ENCODE measurements at places on chromosomes 5 and 9.
A peak's percentile ranks its signal among the peaks of the same experiment; 100 is the strongest.

GRCh38 chr5:64637837-64638443, 52.4 kb upstream of the SHISAL2B start:
- no peak for DNase-seq

DNA sequence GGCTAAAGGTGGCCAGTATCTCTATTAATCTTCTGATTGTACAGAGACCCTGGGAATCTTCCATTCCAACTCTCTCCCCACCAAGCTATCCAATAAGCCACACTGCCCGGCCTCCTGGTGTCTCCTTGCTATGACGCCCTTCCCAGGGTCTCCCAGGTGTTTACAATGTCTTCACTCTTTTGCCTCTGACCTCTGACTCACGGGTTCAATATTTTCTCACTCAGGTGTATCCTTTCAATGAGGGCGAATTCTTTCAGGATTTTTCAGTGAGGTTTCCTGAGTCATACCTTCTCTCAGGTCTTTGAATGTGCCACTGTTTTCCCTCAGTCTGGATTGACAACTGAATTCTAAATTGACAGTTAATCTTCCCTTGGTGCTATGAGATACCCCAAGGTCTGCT, 53.7 kb upstream of the IRX4 start:
- no peak for DNase-seq

GRCh38 chr9:137077758-137078693, 709 bp downstream of the UAP1L1 start:
- DNase-seq = peak; percentile 35

DNA sequence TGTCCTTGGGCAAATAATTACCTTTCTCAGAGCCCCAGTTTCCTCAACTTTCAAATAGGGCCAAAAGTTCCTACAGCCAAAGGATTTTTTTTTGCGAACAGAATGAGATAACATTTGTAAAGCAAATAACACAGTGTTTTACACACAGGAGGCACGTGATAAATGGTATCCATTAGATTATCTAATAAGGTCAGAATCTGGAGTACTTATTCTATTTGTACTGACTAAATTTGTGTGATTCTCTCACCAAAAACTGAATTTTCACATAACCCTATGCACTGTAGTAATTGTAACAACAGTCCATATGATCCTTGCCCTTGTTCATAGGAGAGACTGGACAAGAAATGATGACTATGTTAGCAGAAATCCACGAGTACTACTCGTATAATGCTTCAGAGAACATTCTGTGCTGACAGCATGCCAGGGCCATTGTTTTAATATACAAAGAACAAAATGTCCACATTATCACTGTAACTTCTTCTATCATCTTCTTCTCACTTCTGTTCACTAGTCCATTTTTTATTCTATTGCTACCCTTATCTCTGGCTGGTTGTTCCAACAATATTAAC, 13.9 kb upstream of the FEM1C start:
- DNase-seq = no peak

DNA sequence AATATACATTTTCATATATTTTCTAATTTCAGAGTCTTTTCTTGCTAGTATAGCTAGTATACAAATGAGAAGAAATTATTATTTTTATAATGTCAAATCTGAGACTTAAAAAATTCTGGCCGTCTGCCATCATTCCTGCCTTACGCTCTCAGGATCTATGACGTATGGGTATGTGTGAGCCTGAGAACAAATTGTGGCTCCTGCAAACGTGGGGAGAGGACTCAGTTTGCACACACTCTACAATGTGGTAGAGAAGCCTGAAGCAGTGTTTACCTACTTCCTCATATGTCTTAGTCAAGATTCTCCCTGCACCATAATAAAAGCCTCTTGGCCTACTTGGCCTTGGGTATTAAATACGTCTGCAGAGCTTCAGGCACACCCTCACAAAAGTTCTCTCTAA, 825.4 kb downstream of the SEMA5A start:
- DNase-seq = peak; percentile 5

GRCh38 chr5:177552839-177553455, 1.4 kb downstream of the FAM193B start:
- DNase-seq = peak; percentile 33

GRCh38 chr9:86941197-86941596, 6.1 kb downstream of the GAS1 start:
- DNase-seq = peak; percentile 7

GRCh38 chr9:115740986-115741385, 412.6 kb upstream of the PAPPA start:
- DNase-seq = no peak

DNA sequence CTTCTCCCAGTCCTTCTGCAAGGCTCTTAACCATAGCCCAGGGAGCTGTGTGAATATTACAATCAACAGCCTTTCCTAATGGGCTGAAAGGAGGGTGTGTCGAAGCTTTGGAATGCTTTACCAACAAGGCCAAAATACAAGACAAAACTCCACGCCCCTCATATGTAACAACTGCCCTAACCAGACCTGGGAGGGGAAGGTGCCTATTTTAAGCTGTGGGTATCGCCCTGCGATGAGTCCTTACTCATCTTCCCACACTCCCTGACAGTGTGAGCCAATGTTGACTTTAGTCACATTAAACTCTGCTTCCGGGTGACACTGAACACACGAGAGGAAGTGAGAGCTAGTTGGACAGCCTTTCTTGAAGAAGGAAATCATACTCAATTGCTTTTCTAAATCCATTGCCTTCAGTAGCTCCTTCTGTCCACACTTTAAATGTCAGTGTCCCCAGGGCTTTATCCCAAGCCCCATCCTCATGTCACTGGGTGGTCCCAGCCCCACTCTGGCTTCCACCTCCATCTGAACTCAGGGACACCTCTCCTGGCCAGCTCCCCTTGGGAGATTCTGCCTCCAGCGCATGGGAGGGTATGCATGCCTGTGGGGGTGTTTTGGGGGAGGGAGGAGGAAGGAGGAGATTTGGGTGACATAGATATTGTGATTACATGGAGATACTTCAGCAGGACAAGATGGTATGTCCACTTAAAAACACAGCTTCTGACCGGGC, 6.5 kb upstream of the TBC1D9B start:
- DNase-seq = no peak

- peak; percentile 73 for DNase-seq
These were observed 14.6 kb upstream of the TNIP1 start for GRCh38 chr5:151095341-151096000.

GRCh38 chr9:116596646-116597045, 90.5 kb upstream of the TRIM32 start:
- DNase-seq = no peak

DNA sequence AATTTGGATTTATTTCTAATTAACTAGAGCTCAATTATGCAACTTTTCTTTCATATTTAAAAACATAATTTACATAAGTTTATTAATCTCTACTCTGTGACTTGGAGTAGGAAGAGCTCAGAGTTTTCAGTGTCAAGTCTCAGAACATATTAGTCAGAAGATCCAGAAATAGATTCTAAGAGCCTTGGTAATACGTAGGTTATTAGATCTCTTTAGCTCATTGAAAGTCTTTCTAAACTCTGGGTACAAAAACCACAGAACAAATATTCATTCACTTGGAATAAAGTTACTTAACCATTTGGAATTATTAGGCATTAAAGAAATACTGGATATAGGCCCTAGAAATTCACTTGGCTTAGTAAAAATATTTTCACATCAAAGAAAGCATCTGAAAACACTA, 26.3 kb upstream of the ISCA1 start:
- DNase-seq = no peak

- no peak for DNase-seq
These were observed 43.3 kb upstream of the ZNF622 start for GRCh38 chr5:16508730-16509531.

DNA sequence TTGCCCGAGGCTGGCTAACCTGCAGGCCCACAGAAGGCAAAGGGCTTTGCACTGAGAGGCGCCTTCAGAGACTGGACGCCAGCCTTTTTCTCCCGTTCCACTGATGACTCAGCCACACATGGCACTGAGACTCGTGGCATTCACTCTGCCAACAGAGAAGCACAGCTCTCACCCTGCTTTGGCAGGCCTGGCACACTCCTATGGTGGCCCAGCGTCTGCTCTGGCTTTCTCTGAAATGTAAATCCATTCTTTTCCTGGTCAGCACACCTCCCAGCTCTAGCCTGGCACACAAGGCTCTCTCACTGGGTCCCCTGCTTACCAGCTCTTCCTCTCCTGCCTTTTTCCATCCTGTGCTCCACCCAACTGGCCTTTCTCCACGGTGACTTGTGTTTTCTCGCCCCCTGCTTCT, 5.9 kb upstream of the MELK start:
- DNase-seq = no peak

DNA sequence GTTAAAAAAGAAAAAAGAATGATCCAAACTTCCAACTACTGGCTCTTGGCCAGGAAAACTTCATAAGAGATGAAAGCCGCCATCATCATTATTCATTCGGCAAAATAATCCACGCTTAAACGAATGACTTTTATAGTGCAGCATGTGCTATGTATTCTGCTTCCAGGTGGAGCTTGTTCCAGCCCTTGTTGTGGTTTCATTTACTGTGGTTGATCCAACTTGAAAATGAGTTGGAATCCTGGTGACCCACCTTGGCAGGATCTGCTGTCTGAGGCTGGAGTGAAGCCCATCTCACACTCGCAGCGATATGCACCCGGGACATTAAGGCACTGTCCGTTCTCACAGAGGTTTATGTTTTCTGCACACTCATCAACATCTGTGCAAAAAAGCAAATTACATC, 209.6 kb downstream of the FBN2 start:
- DNase-seq = peak; percentile 26

- no peak for DNase-seq
These were observed 31.1 kb downstream of the PTTG1 start for GRCh38 chr5:160452795-160453194.

GRCh38 chr5:168984135-168984675, 316.7 kb downstream of the SLIT3 start:
- DNase-seq = no peak

GRCh38 chr9:136821826-136822544, 14.2 kb downstream of the RABL6 start:
- DNase-seq = no peak

DNA sequence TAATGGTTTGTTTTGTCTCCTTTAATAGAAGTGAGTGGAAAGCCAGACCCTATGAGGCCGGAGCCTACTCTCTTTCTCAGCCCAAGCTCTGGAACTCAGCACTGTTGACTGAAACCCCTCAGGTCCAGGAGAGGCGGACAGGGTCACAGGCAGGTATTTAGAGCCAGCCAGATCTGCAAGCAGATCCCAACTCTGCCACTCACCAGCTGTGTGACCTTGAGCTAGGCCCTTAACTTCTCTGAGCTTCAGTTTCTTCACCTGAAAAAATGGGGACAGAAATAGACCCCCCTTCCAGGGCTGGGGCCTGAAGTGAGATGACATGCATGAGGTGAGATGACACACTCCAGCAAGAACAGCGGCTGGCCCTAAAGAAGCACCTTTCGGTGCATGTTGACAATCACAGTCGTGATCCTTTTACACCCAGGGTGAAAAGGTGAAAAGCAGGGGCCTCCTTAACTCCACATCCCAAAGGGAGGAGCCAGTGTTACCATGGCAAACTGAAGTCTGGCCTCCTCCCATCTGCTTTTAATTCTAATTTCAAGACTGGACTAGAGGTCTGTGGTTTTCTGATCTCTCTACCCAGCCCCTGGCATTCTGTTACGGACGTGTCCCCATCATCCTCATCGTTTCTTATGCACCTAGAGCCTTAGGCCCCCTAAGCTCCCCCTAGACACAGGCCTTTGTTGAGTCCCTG, 27.2 kb downstream of the MORN5 start:
- DNase-seq = peak; percentile 13

GRCh38 chr5:111781200-111781599, 24.2 kb upstream of the NREP start:
- DNase-seq = no peak

DNA sequence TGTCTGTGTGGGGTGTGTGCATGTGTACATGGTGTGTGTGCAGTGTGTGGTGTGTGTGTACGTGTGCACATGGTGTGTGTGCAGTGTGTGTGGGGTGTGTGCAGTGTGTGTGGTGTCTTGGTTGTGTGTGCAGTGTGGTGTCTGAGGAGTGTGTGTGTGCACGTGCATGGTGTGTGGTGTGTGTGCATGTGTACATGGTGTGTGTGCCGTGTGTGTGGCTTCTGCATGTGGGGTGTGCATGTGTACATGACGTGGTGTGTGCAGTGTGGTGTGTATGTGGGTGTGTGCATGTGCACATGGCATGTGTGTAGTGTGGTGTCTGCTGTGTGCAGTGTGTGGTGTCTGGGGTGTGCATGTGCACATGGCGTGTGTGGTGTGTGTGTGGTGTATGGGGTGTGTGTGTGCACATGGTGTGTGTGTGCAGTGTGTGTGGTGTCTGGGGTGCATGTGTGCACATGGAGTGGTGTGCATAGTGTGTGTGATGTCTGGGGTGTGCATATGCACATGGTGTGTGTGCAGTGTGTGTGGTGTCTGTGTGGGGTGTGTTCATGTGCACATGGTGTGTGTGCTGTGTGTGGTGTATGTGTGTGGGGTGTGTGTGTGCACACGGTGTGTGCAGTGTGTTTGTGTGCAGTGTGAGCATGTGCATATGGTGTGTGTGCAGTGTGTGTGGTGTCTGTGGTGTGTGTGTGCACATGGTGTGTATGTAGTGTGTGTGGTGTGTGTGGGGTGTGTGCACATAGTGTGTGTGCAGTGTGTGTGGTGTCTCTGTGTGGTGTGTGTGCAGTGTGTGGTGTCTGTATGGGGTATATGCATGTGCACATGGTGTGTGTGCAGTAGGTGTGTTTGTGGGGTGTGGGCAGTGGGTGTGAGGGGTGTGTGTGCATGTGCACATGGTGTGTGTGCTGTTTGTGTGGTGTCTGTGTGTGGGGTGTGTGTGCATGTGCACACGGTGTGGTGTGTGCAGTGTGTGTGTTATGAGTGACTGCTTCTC, 40.6 kb upstream of the ZNG1F start:
- peak; percentile 19 for DNase-seq

GRCh38 chr5:117461966-117462365, 887.3 kb upstream of the SEMA6A start:
- DNase-seq = peak; percentile 6

- DNase-seq = no peak
These were observed 19.5 kb downstream of the XRCC4 start for GRCh38 chr5:83096660-83097339.

DNA sequence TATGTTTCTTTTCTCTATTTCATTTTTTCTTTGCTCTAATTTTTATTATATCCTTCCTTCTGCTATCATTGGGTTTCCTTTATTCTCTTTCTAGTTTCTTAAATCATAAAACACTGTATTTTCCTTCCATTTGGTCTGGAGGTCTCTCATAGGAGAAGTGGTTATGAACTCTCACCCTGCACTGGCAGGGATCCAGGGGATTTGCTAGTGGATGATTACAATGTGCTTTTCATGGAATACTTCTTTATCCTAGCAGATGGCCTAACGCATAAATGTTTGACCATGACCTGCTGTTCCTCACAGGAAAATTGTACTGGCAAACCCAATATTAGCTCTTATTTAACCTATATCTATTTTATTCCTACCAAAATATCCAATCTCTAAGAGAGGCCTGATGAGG, 31.5 kb upstream of the SGCD start:
- no peak for DNase-seq

All from eye (tissue), 1 donor.